Suprapubic skin (tissue), 4 donors: ENCODE measurements at places on chromosomes 6 and 20.

DNA sequence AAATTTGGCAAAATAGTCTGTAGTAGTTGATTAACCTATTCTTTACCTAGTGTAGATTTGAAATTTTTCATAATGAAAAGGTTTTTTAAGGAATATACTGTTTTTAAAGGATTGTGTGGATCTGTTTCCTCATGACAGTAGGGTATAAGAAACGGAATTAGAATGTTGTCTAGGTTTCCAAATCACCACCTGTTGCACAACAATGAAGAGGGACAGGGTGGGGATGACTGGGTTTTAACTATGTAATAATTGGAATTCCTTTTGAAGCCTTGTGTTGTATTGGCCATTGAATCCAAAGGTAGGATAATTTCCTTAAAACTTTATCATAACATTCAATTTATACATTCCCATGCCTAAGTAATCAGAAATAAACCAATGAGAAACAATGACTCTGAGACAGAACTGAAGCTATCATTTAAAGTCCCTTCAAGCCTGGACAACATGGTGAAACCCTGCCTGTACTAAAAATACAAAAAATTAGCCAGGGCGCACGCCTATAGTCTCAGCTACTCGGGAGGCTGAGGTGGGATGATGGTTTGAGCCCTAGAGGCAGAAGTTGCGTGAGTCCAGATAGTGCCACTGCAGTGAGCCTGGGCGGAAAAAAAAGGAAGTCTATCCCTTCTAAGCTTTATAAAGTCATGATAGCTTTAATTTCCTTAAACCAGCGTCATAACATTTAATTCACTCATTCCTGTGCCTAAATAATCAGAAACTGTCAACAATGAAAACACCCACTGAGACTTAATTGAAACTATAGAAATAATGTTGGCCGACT lies 18.3 kb upstream of the SLC17A5 start:
- no peaks in the 10 kb centered on the region for H3K36me3 ChIP-seq
- DNase-seq = no peak
- H3K27me3 ChIP-seq = no peaks in the 10 kb centered on the region
- no peak overlapping the region for H3K4me3 ChIP-seq
- H3K27ac ChIP-seq = no peak overlapping the region

- no peaks in the 10 kb centered on the region for H3K36me3 ChIP-seq
- no peak overlapping the region for H3K4me3 ChIP-seq
- no peak for DNase-seq
- H3K27ac ChIP-seq = no peak overlapping the region
Observed at GRCh38 chr20:2795451-2795850, 5.0 kb downstream of the CPXM1 start.

DNA sequence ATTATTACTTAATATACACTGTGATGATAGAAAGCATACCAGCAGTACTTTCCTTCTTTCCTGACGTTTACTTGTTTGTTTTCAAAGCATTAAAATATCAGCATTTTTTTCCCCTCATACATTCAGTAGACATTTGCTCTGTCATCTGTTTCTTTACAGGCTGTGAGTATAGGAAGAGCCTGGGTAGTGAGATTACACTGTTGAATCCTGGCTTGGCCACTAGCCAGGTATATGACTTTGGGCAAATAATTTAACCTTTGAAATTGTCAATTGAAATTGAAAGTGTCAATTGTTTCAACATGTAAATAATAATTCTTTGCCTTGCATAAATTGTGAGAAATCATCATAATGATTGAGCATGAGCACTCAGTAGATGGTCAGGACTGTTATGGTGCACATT lies 336.2 kb downstream of the CDKAL1 start:
- H3K27ac ChIP-seq = no peak overlapping the region
- H3K27me3 ChIP-seq = no peaks in the 10 kb centered on the region
- H3K36me3 ChIP-seq = no peaks in the 10 kb centered on the region
- DNase-seq = no peak
- no peak overlapping the region for H3K4me3 ChIP-seq

- H3K4me3 ChIP-seq = no peak overlapping the region
- no peak overlapping the region for H3K27ac ChIP-seq
- H3K36me3 ChIP-seq = no peaks in the 10 kb centered on the region
- no peak for DNase-seq
- H3K4me1 ChIP-seq = peaks cover 5% of the 10 kb centered on the region
Observed at GRCh38 chr6:53643481-53643965, 22.0 kb downstream of the KLHL31 start.

- no peak overlapping the region for H3K27ac ChIP-seq
- DNase-seq = no peak
- H3K36me3 ChIP-seq = no peaks in the 10 kb centered on the region
- H3K4me1 ChIP-seq = peaks cover 7% of the 10 kb centered on the region
- H3K27me3 ChIP-seq = no peaks in the 10 kb centered on the region
Observed at GRCh38 chr6:37011656-37012378, 6.4 kb downstream of the FGD2 start.

- no peaks in the 10 kb centered on the region for H3K4me1 ChIP-seq
- no peak overlapping the region for H3K4me3 ChIP-seq
- H3K27me3 ChIP-seq = peaks cover 10% of the 10 kb centered on the region
- no peaks in the 10 kb centered on the region for H3K36me3 ChIP-seq
- DNase-seq = no peak
Observed at GRCh38 chr6:38871741-38872568, 156.8 kb downstream of the DNAH8 start.

DNA sequence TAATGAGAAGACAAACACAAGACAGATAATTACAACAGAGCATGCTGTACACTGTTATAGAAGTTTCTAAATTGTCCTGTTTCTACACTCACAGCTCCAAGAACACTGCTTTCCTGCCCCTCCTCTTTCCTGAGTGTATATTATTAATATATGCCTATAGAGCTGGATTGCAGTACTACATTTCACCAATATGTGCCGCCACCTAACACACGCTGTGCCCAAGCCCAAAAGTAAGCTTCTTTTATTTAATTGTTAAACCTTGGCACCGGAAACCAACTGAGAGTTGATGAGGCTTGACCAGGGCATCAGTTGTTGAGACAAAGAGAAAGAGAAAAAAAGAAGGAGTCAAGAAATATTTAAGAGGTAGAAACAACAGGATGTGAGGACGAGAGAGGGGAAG lies 16.0 kb upstream of the PTPRT start:
- no peak for DNase-seq
- no peaks in the 10 kb centered on the region for H3K4me1 ChIP-seq
- H3K4me3 ChIP-seq = no peak overlapping the region
- no peak overlapping the region for H3K27ac ChIP-seq
- H3K36me3 ChIP-seq = no peaks in the 10 kb centered on the region
- peaks cover 5% of the 10 kb centered on the region for H3K27me3 ChIP-seq

GRCh38 chr6:163412801-163413344 lies 1.6 kb upstream of the QKI start:
- H3K36me3 ChIP-seq = no peaks in the 10 kb centered on the region
- H3K27ac ChIP-seq = peak overlapping the region; percentile 100
- H3K4me1 ChIP-seq = peaks cover 15% of the 10 kb centered on the region
- peak overlapping the region; percentile 97 for H3K4me3 ChIP-seq
- no peak for DNase-seq

DNA sequence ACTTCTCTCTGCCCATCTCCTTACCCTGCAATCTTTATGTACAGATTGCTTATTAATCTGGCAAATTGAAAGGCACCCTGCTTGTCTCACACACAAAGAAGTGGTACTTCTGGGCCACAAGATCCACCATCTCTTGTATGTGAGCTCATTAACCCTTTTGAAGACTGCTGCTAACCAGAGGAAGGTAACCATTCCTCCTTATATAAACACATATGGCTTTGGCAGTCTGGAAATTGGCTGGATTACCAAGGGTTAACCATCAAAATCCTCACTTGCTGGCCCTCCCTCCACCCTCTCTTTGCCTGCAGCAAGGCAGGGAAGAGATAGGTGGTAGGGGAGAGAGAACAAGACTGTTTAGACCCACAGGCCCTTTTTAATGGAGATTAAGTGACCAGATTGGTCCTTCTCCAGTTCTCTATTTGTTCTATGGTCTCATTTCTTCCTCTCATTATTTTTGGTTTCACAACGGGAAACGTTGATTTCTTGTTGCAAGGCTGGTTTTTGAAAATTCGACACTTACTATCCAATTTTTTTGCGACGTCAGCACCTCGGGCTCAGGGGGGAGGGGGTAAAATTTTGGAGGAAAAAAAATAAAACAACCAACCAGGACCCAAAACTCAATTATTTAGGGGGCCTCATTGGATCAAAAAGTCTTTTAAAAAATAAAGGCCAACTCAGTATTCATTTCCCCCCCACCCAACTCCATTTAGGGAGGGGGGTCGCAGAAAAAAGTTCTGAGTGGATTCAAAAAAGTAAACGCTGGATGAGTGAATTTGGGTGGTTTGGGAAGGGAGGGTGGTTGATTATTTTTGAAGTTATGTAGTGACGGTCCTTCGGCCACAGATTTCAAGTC lies 859 bp downstream of the PPP1R10 start:
- no peak for DNase-seq
- H3K4me3 ChIP-seq = peak overlapping the region; percentile 90
- peaks cover 28% of the 10 kb centered on the region for H3K36me3 ChIP-seq
- no peaks in the 10 kb centered on the region for H3K27me3 ChIP-seq
- peaks cover 51% of the 10 kb centered on the region for H3K4me1 ChIP-seq

- no peaks in the 10 kb centered on the region for H3K36me3 ChIP-seq
- H3K27ac ChIP-seq = peak within 1 kb of the TSS; percentile 42
- H3K27me3 ChIP-seq = peaks cover 15% of the 10 kb centered on the region
Observed at GRCh38 chr20:44745598-44746366, at the start of gene KCNK15. Gene KCNK15 (plus strand): TSS chr20:44745865. CDS start chr20:44745911, 46 bp downstream.

- H3K27me3 ChIP-seq = no peaks in the 10 kb centered on the region
- no peaks in the 10 kb centered on the region for H3K36me3 ChIP-seq
- DNase-seq = no peak
- no peak overlapping the region for H3K4me3 ChIP-seq
- no peak overlapping the region for H3K27ac ChIP-seq
- peaks cover 6% of the 10 kb centered on the region for H3K4me1 ChIP-seq
Observed at GRCh38 chr6:151263967-151264366, 24.2 kb downstream of the AKAP12 start.

GRCh38 chr6:143125455-143125854 lies 64.8 kb downstream of the AIG1 start:
- H3K27ac ChIP-seq = no peak overlapping the region
- H3K4me3 ChIP-seq = no peak overlapping the region
- H3K36me3 ChIP-seq = peaks cover 4% of the 10 kb centered on the region
- DNase-seq = no peak
- H3K27me3 ChIP-seq = no peaks in the 10 kb centered on the region

DNA sequence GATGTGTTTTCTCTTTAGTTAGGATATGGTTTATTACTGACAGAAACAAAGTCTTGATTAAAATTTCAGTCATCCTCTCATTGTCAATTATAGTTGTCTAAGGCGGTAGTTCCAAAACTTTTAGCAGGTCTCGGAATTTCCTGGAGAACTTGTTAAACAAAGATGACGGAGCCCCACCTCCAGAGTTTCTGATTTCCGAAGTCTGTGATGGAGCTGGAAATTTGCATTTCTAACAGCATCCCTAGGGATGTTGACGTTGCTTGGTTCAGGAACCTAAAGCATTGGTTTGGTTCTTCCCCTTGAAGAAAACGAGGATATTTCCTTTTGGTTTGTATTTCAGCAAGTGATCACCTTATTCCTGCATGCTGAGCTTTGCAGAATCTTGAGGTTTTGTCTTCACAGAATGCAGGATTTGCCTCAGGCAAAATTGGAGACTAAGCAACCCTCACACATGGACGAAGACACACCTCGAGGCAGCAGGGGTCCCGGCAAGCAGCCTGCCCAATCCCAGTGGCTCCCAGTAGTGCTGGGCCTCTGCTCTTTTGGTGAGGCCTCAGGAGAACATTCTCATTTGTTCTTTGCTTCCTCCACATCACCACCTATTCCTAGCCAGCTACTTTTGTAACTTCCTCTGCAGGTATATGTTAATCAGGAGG lies 187.1 kb upstream of the PHACTR1 start:
- no peaks in the 10 kb centered on the region for H3K4me1 ChIP-seq
- H3K36me3 ChIP-seq = no peaks in the 10 kb centered on the region
- H3K27ac ChIP-seq = no peak overlapping the region
- DNase-seq = no peak

GRCh38 chr6:167946604-167947003 lies 50.9 kb upstream of the KIF25 start:
- no peak for DNase-seq
- H3K27ac ChIP-seq = no peak overlapping the region
- H3K27me3 ChIP-seq = no peaks in the 10 kb centered on the region
- no peaks in the 10 kb centered on the region for H3K4me1 ChIP-seq
- peaks cover 79% of the 10 kb centered on the region for H3K36me3 ChIP-seq

DNA sequence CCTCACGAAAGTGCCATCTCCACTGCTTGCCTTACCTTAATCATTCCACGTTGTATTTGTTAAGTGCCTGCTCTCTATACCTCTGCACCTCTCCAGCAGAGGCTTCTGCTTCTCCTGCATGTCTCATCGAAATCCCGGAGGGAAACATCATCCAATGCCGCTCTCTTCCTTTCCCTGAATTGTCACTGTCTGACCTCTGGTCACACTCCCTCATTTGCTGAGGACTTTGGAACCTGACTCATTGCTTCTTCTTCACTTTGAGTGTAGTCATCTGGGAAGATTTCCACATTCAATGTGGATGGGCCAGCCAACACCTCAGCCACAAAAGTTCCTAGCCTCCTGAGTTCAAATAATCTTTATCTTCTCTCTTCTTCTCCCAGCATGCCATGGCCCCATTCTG lies 78.9 kb upstream of the BEND6 start:
- H3K27ac ChIP-seq = no peak overlapping the region
- H3K4me3 ChIP-seq = no peak overlapping the region
- no peak for DNase-seq

DNA sequence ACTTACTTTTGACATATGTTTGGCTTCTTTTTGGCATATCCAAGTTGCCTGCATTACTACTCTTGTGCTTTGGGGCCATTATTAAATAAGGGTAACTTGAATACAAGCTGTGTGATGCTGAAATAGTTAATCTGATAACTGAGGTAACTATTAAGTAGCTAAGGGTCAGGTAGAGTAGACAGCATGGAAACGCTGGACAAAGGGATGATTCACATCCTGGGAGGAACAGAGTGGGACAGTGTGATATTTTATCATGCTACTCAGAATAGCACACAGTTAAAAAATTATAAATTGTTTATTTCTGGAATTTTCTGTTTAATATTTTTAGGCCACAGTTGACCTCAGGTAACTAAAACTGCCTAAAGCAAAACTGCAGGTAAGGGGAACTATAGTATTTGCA lies 483.9 kb downstream of the RFPL4B start:
- no peak for DNase-seq
- H3K4me1 ChIP-seq = no peaks in the 10 kb centered on the region
- no peak overlapping the region for H3K27ac ChIP-seq
- H3K27me3 ChIP-seq = no peaks in the 10 kb centered on the region
- no peak overlapping the region for H3K4me3 ChIP-seq
- H3K36me3 ChIP-seq = no peaks in the 10 kb centered on the region

- H3K4me3 ChIP-seq = no peak overlapping the region
- peaks cover 13% of the 10 kb centered on the region for H3K4me1 ChIP-seq
- no peaks in the 10 kb centered on the region for H3K36me3 ChIP-seq
- H3K27me3 ChIP-seq = no peaks in the 10 kb centered on the region
- no peak overlapping the region for H3K27ac ChIP-seq
- DNase-seq = no peak
Observed at GRCh38 chr6:20571261-20571660, 37.0 kb downstream of the CDKAL1 start.
